Activated CD8-positive, alpha-beta memory T cell treated with anti-CD3 and anti-CD28 coated beads, Interleukin-2, amount 50 U/mL, for 48 hours (primary cell): ENCODE measurements at places on chromosomes 13 and 19.

- DNase-seq: no peak
These were observed 58.8 kb downstream of the RYR1 start for GRCh38 chr19:38492181-38492813.

DNA sequence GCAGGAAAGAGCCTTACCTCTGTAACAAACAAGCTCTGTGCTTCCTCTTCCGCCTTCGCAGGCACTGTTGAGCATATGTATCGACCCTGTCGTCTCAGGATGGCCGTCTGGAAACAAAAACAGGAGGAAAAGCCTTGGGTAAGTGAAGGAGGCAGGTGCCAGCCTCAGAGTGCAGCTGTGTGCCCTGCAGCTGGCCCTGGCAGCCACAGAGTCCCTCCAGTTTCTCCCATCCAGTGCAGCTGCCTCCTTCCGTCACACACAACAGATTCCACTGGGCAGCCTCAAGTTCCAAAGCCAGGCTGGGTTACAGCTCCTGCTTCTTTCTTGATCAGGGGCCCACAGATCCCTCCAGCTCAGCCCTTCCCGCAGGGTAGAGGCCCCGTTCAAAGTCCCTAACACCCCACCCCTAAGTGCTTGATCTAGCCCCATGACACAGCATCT, 47.7 kb downstream of the DOCK9 start:
- no peak for DNase-seq

GRCh38 chr19:4518345-4519171, at the start of gene PLIN4:
Gene PLIN4, minus strand, starts transcription at chr19:4518486. Its CDS starts 214 bp downstream, at chr19:4518272.
- no peak for DNase-seq

DNA sequence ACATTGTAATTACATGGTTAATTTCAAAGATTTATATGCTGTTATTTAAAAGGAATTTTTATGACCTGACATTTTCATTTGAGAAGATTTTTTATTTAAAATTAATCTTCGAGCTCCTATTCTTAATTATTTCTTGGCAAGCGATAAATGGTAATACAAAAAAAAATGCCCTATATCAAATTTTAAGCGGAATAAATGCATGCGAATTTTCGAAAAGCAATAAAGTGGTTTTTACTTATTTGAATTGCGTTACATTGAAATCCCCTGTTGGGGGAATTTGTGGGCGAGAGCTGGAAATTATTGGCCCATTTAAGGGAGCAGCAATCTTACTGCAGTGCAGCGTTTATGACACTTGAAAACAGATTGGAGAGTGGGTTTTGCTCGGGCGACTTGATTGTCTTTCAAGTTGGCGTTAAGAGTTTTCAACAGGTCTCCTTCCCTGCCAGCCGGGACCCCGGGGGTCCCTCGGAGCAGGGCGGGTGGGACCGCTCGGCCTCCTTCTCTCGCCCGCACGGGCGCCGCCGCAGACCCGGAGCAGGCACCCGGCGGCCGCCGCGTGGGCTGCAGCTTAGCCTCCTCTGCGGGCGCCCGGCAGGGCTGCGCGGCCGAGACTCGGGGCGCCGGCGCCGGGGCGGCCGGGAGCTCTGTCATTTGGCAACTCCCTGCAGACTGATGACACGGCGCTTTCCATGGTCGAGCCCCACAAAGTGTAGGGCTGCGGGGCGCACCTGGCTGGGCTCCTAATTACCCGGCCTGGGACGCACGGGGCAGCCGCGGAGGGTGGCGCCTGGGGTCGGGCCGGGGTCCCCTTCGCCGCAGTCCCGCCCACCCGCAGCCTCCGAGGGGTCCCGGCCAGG, 255.1 kb upstream of the SOX21 start:
- DNase-seq: peak; percentile 69

GRCh38 chr13:40272776-40273139, 393.7 kb downstream of the FOXO1 start:
- no peak for DNase-seq

- DNase-seq: no peak
These were observed 203.0 kb downstream of the ITGBL1 start for GRCh38 chr13:101655435-101655834.

GRCh38 chr19:46361915-46362314, 15.0 kb downstream of the PPP5C start:
- no peak for DNase-seq

GRCh38 chr13:50513300-50513877, 330.1 kb downstream of the DLEU7 start:
- DNase-seq: no peak
